ENCODE measurements at places on chromosomes 3 and 15.

DNA sequence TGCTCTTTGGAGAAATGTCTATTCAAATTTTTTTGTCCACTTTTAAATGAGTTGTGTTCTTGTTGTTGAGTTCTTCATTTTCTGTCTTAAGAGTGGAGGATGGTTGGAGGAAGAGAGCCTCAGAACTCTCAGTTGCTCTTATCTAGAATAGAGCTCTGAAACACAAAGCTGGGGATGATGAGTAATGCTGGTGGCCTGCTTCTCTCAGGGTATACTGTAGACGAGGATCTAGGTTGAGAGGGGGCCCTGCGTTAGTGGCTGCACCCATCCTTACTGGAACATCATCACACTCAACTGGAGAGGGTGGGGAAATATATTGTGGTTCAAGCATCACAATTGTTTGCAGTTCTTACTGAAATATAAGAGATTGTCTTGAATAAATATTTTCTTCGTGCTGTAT, 1.8 kb downstream of the SPTSSB start:
- no peak for DNase-seq

- no peak for DNase-seq
These were observed 26.5 kb downstream of the AVEN start for GRCh38 chr15:34012461-34013028.

- no peak for DNase-seq
These were observed 121.0 kb downstream of the PDZRN3 start for GRCh38 chr3:73503781-73504180.

DNA sequence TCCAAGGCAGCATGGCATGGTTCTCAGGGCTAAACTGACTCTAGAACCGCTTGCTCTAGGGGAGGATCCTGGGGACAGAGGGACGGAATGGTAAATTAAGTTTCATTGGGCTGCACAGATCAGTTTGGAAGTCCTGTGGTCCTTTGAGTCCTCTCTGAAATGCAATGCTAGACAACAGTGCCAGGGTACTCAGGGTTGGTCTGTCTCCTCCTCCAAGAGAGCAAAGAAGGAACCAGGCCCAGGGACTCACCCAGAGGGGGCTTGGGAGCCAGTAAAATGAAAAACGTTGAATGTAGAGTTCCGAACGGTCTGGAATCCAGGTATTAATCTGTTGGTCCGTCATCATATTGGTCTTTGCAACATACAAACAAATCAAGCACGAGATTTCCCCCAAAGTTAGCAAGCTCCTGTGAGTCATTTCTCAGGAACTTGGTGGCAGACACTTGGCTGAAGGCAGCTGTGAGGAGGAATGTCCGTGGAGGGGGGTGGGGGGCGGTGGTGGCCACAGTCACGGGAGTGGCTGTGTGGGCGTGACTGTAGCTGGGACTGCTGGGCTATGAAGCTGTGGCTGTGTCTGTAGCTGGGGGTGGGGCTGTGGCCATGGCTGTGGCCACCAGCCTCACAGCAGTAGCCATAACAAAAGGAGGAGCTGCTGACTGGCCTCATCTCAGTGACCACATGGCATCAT, 361.0 kb downstream of the SHQ1 start:
- peak; percentile 74 for DNase-seq

DNA sequence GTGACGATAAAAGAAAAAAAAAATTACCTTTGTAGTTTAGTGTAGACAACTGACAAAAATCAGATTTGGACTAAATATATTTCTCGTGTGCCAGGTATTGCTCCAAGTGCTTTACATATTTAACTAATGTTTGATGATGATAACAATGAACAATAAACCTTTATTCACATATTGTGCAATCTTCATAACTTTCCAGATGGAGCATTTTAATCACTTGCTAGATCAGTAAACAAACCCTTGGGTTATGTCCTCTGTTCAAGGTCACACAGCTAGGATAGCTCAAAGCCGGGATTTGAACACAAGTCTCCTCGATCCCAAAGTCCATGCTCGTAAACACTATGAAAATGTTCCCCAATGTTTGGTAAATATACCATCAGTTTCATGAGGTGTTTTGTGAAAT, 14.5 kb downstream of the NCEH1 start:
- DNase-seq = no peak

GRCh38 chr15:88651136-88651732, 12.4 kb downstream of the ISG20 start:
- no peak for DNase-seq
